ENCODE measurements at places on chromosomes 5 and 9. TPM values are rescaled to one million over a fixed set of nuclear protein-coding genes. Genes with fewer than 3 reads are reported as not detected.

GRCh38 chr5:44389090-44389822 is at the start of gene FGF10:
TSS of gene FGF10 (minus strand) at chr5:44389420. CDS start at chr5:44388682, 738 bp downstream.
- peak; percentile 79 for DNase-seq

GRCh38 chr9:35685506-35685905 is 4.2 kb downstream of the TPM2 start:
- DNase-seq = peak; percentile 70

The TAF1L gene
- total RNA-seq = not detected

The GIN1 gene
- total RNA-seq = 9.0 TPM

The SERINC5 gene
- 13.5 TPM for total RNA-seq
